ENCODE measurements at places on chromosomes 16 and 17. TPM values are rescaled to one million over a fixed set of nuclear protein-coding genes. Genes with fewer than 3 reads are reported as not detected.

The RAB37 gene
- total RNA-seq = 1.3 TPM

The TM4SF5 gene
- 0.39 TPM for total RNA-seq

The CHD9NB gene
- total RNA-seq = 1.3 TPM

The MT1X gene
- 624 TPM for total RNA-seq

The CIAO2B gene
- 187 TPM for total RNA-seq

The ADAMTS18 gene
- not detected for total RNA-seq

The CD7 gene
- total RNA-seq = 0.17 TPM

The LPCAT2 gene
- total RNA-seq = 7.0 TPM

The ITGB4 gene
- total RNA-seq = 97.6 TPM

The AIPL1 gene
- total RNA-seq = not detected

The RCVRN gene
- total RNA-seq = not detected

The PARD6A gene
- 2.2 TPM for total RNA-seq

The IRF8 gene
- total RNA-seq = 0.59 TPM

The KRT27 gene
- 0.06 TPM for total RNA-seq

The NOTUM gene
- 0.14 TPM for total RNA-seq

The CCDC154 gene
- total RNA-seq = 0.20 TPM

The CACNG3 gene
- not detected for total RNA-seq

The CBLN1 gene
- total RNA-seq = not detected

The PABPN1L gene
- not detected for total RNA-seq

The DLX3 gene
- total RNA-seq = 0.09 TPM

The NKD1 gene
- 0.31 TPM for total RNA-seq

The PPP1R1B gene
- 0.13 TPM for total RNA-seq

The CFAP52 gene
- total RNA-seq = not detected

The ZNF263 gene
- total RNA-seq = 35.4 TPM

The SLC5A11 gene
- 0.46 TPM for total RNA-seq

The CLEC10A gene
- not detected for total RNA-seq

The ARHGAP44 gene
- total RNA-seq = 2.4 TPM

The RASL10B gene
- total RNA-seq = 0.15 TPM

The CACNG4 gene
- 13.4 TPM for total RNA-seq

The SDK2 gene
- total RNA-seq = 1.8 TPM

The REXO5 gene
- total RNA-seq = 4.5 TPM

The SULT1A4 gene
- total RNA-seq = 37.4 TPM

The SGF29 gene
- total RNA-seq = 22.4 TPM

The C16orf95 gene
- total RNA-seq = 4.8 TPM

The NECAB2 gene
- total RNA-seq = 2.2 TPM

The KRTAP1-5 gene
- total RNA-seq = not detected

The AP1G1 gene
- 53.2 TPM for total RNA-seq

The SNAI3 gene
- 0.07 TPM for total RNA-seq

The ZP2 gene
- not detected for total RNA-seq

The HSPB9 gene
- total RNA-seq = not detected

All from A549 treated with Hydrocortisone at 1 μM for 4 hours (cell line).